ENCODE measurements at places on chromosomes 2 and 18.
A peak's percentile ranks its signal among the peaks of the same experiment; 100 is the strongest.

GRCh38 chr18:9874728-9875127, 11.0 kb upstream of the TXNDC2 start:
- no peak for DNase-seq

- DNase-seq = no peak
Observed at GRCh38 chr2:99420751-99421299, 69.0 kb downstream of the REV1 start.

DNA sequence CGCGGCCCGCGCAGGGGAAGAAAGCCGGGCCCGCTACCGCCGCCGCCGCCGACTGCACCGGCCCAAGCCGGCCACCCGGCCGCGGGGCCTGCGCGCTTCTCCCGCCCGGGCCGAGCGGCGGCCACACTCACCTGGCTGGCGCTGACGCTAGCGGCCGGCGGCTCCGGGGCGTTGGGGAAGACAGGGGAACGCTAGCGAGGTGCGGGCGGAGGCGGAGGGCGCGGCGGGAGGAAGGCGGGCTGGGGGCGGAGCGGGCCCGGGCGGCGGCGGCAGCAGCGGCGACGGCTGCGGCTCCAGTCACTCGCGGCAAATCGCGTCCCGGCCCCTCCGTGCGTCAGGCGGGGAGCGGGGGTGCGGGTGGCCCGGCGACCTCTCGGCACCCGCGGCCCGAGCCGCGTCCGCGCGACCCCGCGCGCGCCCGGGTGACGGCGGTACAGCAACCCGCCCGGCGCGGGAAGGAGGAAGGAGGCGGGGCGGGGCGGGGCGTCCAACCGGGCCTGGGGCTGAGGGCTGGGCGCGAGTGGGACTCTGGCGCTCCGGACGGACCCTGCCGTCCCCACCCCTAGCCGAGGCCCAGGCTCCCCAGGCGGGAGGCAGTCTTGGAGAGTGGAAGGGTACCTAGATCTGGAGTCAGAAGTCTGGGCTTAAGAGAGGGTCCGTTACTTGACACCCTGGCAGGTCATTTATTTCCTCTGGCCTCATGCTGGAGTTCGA, at the start of gene SESTD1:
Gene SESTD1, minus strand, starts transcription at position 465 of the 714 bp plus-strand sequence. CDS start 72,991 bp downstream, outside the sequence.
- DNase-seq = peak; percentile 58

DNA sequence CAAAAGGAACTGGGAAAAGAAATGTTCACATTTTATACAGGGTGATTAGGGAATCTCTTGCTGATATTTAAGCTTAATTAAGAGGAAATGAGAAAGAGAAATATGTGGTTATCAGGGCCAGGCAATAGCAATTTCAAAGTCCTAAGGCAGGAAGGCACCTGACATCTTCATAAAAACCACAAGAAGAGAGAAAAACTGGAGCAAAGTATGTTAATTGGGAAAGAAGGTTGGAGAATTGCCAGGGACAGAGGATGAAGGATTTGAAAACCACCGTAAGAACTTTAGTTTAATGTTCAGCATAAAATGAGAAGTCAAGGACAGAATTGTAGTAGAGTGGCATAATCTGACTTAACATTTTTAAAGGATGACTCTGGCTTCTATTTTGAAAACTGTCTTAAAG, 691.8 kb upstream of the NRXN1 start:
- DNase-seq = no peak

DNA sequence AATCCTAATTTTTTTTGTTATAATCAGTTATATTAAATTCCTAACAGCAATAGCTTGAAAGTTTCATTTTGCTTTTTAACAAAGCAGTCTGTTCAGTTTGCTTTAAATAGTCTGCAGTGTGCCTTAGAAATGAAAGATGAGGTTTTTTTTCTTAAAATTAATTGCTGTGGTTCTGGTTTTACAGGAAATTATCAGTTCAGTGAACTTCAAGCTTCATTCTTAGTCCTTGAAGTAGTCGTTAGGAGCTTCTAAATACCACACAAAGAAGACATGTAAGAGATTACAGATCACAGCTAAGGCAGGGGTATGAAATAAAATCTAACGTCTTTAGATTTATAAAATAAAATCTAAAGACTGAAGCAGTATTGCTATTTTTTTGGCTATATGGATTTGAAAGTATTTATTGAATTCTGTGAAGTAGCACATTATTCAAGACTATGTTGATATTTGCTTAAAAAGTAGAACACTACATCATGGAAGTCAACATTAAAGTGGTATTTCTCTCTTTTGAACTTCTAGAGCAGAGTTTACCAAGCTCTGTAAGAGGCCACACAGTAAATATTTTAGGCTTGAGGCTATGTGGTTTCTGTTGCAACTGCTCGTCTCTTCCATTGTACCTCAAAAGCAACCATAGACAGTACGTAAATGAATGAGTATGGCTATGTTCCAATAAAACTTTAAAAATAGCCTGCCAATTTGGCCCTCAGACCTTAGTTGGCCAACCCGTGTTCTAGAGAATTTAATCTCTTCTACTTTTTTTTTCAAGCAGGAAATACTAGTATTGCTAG, 81.5 kb upstream of the STON1 start:
- no peak for DNase-seq

DNA sequence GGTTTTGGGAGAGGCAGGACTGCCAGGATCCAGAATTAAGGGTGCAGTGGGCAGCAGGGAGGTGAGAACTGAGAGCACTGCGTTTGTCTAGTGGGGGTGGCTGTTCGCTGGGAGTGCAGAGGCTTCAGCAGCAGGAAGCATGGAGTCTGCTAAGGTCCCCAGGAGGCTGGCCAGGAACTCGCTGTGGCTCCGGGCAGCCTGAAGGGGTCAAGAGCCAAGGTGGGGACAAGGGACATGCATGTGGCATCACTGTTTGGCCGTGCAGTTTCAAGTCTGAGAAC, 43.2 kb upstream of the SEMA4C start:
- no peak for DNase-seq

GRCh38 chr2:237171396-237171795, 85.7 kb downstream of the COPS8 start:
- no peak for DNase-seq

DNA sequence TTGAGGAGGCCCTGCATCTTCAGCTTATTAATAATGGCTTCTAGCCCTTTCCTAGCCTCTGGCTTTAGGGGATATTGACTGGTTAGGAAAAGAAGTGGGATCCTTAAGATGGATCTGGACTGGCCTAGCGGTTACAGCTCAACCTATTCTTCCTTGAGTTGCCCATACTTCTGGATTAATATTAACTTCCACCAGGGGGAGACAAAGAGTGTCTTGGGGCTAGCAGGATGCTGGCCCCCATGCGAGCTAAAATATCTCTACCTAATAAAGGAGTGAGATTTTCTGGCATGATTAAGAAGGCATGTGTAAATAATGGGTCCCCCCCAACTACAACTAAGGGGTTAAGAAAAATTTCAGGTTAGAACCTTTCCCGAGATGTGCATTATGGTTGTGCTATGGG, 23.2 kb upstream of the PLA2R1 start:
- DNase-seq = no peak

DNA sequence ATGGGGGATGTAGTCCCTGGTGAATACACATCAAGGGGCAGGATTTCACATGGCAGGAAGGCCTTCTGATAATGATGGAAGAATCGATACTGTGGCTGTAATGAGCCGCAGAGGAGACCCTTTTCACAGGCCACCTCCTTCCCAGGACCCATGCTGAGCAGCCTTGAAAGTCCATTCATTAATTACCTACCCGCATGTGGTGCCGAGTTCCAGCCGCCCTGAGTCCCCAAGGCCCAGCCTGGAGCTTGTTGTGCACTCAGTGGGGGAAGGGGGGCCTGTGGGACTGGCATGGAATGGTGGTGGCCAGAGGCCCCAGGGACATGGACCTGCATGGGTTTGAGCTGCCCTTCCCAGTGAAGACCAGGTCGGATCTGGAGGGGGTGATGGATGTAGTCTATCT, 25.5 kb downstream of the ASB18 start:
- no peak for DNase-seq

GRCh38 chr2:237774811-237775553, 23.6 kb upstream of the RBM44 start:
- no peak for DNase-seq

DNA sequence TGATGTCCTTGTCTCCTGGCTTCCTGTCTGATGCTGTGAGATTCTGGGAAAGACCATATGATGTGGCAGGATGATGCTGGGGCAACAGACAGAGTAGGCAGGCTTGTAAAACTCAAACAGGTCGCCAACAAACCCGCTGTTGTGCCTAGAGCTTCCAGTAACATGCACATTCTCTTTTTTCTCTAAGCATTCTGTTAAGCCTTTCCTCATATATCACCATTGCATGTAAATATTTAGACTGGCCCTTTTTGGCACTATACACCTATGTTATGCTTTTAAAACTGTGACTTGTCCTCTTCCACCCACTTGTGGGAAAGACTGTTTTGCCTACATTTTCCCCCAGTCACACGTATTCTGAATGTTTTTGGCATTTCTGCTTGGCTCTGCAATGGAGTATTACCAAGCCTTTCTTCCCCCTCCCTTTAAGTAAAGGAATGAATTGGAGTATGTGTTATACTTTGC, 250.4 kb upstream of the TANK start:
- DNase-seq = no peak

- peak; percentile 45 for DNase-seq
Observed at GRCh38 chr2:174748948-174749347, 15.3 kb downstream of the CHRNA1 start.

DNA sequence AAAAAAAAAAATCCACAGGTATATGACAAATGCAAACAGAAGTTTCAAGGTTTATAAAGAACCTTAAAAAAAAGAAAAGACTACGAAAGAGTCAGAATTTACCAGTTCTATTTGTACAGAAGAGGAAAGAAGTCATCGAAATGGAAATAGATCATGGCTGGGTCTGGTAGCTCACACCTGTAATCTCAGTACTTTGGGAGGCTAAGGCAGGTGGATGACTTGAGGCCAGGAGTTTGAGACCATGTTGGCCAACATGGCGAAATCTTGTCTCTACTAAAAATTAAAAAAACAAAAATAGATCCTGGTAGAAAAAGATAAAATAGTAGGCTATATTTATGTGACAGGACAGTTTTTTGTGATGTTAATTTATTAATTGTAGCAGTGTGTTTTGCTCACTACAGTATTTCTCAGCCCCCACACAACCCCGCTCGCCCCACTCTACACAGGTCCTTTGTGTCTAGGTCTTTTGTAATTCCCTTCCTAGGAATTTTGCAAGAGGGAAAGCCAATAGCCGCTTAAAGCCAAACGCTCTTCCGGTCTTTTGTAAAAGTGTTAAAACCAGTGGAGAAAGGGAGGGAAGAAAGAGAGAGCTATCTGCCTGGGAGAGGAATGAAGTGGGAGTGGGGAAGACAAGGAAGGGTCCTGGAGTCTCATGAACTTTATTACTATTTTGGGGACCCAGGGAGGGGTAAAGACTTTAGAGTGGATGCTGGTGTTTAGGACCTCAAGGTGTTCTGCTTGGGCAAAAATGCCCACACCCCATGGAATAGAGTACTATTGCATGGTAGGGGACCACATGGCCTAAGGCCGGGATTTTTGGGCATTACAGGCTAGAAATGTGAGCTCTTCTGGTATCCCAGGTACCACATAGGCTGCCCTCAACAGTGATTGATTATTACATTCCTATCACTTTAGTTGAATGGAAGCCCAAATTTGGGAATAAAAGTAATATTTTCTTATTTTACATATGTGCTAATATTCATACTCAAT, 59.4 kb upstream of the XPO1 start:
- no peak for DNase-seq
